Keratinocyte (primary cell): ENCODE measurements at places on chromosomes 1 and 21.

GRCh38 chr1:157993918-157994605, 617 bp downstream of the KIRREL1 start:
- no peak for DNase-seq

DNA sequence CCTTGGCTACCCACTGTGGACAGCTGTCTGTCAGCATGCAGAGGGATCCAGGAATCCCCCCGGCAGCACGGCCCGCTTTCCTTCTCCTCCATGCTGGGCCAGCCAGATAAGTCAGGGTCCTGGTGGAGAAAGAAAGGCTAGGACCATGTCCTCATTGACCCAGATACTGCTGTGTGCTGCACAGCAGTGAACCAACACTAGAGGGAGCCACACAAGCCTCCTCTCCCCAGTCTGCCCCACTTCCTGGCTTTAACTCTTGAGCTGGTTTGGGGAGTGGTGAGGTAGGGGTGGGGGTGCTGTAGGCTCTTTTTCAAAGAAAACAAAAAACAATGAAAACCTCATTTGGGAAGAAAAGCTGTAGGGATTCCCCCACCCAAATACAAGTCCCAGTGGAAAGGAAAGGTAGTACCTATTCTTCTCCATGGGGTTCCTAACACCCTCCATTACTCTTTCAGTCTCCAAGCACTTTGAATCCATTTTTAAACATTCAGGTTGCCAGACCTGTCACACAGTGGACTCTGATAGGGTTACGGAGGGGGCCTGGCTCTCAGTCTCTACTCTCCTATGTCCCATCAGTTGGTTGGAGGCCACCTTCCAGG, 84.9 kb upstream of the CD1D start:
- DNase-seq = no peak

DNA sequence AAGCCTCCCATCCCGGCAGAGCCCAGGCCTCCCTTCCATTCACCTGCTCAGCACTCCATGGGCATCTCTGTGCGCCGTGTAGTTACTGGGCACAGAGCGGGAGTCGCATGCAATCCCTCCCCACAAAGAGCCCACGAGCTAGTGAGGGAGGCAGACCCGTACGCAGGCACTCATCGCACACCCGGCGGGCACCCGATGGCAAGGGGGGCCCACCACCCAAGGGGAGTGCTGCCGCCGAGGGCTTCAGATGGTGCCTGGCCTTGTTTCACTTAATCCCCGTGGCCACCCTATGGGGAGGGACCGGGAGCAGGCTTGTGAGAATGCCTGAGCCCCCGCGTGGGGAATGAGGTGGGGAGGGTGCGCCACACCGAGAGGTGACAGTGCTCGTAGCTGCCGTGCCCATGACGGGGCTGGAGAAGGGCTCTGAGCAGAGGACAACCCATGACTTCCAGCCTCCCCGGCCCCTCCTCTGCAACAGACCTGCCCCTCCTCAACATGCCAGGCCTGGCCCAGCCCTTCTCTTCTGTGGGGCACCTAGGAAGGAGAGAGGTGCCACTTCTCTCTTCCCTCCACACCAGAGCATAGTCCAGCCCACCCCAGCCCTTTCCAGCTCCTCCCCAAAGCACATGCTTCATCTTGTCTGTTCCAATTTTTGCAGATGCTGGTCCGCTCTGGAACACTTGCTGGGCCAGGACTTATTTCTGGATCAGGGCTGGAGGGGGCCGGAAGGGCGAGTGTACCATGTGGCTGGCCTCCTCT, 30.2 kb upstream of the SELENON start:
- DNase-seq = no peak

DNA sequence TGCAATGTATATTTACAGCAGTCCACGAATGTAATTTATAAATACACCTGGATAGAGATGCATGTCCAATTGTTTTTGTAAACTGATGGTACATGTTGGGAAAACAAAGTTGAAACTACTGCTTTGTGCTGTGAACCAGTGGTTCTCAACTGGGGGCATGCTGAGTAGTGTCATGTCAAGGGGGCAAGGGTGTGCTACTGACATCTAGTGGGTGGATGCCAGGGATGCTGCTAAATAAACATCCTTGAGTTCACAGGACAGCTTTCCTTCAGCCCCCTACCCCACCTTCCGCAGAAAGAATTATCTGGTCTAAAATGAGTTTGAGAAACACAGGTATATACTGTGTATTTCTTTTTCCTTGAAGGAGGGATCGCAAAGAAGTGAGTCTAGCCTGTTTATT, 95.9 kb downstream of the RASAL2 start:
- no peak for DNase-seq

DNA sequence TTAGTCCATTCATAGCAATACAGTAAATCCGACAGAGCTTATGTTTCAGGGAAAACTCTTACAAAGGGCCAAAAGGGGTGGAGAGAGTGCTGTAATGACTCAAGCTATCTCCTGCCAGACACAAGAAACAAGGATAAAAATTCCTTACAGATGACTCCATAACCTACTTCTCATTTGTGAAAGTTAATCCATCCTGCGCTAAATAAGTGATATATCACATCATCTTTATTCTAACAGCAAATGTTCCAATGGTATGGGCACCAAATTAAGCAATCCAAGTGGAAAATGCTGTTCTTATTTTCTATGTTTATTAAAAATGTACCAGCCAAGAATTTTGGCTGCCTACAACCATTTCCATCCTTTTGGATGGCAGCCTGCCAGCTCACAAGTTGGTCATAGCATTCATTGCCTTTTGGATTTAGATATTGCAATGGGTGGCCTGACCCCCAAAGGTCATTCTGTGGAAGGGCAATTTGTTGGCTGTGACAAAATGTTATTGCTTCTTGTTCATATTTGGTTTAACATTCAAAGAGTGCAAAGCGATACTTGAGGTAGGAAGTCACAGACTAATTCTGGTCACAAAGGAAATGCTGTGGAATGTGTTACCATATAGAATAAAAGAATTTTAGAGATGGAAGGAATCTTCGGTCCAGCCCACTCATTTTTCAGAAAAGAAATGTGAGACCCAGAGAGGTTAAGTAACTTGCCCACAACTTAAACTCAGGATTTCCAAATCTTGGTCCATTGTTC, 2.8 kb upstream of the ENAH start:
- peak; percentile 84 for DNase-seq

- DNase-seq = no peak
Observed at GRCh38 chr21:25453524-25453923, 153.8 kb downstream of the MRPL39 start.

DNA sequence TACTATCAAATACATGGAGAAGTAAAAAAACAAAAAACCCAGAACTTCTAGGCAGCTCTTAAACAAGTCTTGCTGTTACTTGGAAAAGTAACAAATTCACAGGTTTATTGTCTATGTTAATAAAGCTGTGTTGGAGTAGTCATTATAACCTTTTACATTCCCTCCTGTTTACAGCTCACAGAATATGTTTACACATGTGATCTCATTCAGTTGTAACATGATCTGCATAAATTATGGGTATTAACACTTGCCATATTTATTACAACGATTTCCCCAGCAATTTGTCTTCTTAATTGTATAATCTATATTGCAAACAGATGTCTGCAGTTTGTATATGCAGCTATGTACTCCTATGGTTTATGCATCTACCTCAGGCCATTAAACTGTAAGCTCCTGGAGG, 28.6 kb downstream of the ERG start:
- DNase-seq = no peak

DNA sequence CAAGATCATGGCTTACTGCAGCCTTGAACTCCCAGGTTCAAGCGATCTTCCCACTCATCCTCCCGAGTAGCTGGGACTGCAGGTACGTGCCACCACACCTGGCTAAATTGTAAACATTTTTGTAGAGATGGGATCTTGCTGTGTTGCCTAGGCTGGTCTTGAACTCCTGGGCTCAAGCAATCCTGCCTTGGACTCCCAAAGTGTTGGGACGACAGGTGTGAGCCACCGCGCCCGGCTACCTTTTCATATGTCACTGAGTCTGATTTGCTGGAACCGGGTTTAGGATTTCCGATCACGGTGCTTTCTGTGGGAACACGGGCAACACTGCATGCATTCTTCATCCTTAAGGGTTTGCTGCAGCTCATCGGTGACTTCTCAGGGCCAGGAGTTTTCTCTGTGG, 32.2 kb upstream of the PCBP3 start:
- DNase-seq = no peak

GRCh38 chr1:31760471-31761470, 3.4 kb downstream of the ADGRB2 start:
- no peak for DNase-seq

DNA sequence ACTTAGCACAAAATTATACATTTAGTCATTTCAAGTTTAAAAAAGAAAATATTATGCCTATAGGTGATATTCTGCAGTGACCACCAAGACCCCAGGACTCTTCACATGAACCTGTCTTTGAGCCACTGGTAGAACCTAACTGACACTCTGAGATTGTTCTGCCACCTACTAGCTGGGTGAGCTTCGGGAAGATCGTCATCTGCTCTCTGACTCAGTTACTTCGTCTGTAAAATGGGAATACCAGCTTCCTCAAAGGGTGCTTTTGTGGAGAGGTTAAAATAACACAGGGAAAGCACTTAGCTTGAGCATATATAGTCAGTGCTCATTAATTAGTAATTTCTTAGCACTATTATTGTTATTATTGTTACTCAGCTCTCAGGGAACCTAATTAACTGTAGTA, 228.5 kb upstream of the JUN start:
- DNase-seq = no peak

DNA sequence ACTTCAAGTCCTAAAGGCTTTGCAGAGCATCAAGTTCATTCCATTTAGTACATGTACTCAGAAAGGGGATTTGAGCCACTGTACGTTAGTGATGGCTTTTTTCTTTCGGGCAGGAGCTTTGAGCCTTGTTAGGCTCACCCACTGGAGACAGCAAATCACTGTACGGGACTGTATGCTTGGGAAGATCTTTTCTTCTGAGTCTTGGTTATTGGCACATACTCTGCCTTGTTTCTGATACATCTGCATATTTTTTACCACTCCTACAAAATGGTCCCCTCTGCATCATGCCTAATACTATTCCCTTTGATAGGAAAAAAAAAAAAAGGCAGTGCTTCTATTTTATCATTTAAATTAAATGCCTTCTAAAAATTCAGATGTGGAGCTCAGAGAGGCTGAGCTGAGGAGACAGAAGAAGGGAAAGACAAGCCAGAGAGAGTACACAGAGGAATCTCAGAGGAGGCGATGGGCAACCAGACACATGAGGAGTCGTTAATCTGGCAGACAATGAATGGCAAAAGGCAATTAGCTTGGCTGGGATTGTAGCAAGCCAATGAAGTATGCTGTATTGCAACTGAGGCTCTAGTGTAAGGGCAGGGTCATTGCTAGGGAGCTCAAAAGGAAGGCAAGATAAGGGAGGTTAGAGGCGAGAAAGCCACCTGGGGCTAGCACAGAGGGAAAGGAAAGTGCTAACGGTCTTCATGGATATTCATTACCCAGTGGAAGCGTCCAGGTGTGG, 39.4 kb downstream of the PHC2 start:
- no peak for DNase-seq

DNA sequence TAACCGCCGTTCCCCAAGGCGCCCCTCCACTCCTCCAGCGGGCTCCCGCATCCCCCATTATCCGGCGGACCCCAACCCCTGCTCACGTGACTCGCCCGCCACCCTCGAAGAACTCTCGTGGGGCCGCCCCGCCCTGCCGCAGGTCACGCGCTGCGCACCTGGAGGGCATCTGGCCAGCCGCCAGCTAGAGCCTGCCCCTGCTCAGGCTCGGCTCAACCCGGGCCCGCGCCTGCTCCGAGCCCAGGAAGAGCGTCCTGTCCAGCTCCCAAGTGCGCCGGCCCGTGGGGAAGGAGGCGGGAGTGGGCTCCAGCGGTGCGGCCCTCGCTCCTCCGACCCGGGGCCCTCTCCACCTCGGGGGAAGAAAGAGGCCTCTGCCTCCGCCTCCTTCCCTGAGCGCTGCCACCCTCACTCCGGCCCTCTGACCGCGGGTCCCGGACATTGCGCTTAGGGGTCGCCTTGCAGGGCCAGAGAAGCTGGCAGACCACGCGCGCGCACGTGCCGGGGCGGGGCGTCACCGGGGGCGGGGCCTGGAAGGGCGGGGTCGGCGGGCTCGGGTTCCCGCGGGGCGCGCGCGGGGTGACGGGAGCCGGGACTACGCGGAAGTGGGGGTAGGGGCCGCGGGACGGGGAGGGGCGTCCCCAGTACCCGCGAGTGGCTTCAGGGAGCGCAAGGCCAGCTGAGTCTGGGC, 28.4 kb downstream of the HMGN2 start:
- DNase-seq = peak; percentile 44

DNA sequence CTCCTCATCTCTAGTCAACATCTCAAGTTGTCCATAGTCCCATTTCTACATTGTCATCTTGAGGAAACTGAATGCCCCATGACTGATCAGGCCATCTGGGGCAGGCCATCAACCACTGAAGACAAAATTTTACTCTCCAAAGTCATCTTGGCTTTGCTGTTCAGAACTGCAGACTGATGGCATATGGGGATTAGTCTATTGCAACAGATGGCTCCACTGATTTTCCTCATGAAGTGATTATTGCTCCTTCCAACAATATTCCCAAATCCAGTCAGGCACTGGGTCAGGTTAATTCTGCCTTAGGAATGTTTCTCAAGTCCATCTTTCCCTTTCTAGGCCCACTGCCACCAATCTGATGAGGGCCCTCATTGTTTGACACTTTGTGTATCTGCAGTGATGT, 101.7 kb downstream of the ESRRG start:
- DNase-seq = no peak

GRCh38 chr1:154931940-154932487, 4.5 kb downstream of the PMVK start:
- peak; percentile 41 for DNase-seq

DNA sequence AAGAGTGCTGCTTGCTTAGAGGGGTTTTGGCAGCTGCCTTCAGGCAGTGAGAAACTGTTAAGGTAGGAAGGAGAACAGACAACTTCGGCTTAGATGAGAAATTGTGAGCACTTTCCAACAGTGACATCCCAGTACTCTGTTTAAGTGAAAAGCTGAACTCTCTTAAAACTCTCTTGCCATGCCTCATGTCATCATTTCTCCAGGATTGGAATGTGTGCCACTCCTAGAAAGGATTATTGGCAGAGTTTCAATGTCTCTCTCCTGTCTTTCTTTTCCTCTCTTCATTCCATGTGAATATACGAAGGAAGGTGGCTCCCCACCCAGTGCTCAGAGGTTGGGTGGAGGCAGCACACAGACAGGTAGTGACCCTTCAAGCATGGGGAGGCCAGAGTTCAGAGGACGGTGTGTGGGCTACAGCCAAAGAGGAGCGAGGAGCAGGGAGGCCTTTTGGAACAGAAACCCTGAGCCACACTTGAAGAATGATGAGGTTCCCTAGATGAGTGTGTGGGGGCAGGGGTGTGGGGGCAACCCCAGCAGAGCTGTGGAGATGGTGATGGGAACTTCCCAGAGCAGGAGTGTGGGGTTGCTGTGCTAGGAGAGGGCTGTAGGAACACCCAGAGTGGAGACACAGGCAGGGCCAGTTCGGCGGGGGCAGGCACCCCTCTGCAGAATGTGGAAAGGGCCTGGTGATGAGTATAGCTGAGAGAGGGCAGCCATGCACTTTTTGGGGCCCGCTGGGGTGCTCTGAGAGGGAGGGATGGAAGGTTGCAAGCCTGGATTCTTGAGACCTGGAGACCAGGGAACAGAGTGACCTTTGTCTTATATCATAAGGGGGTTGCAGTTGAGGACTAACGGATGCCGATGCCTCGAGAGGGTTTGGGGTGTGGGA, 58.8 kb downstream of the GALNT2 start:
- no peak for DNase-seq
